Kidney (tissue), 22 donors: ENCODE measurements at places on chromosomes 16 and 17. TPM values are rescaled to one million over a fixed set of nuclear protein-coding genes. Genes with fewer than 3 reads are reported as not detected.

Gene NPIPA5
- total RNA-seq, result 11.0 TPM

Gene FOXL1
- total RNA-seq, result 2.0 TPM

Gene MYL4
- not detected for total RNA-seq

GRCh38 chr16:47888142-47888541, 267.7 kb downstream of the ABCC12 start:
- H3K36me3 ChIP-seq, result no peaks in the 10 kb centered on the region
- no peak overlapping the region for H3K27ac ChIP-seq
- H3K4me1 ChIP-seq, result no peaks in the 10 kb centered on the region

GRCh38 chr17:17275971-17276370, 5.1 kb downstream of the COPS3 start:
- peaks cover 4% of the 10 kb centered on the region for H3K4me1 ChIP-seq
- no peak overlapping the region for H3K4me3 ChIP-seq
- no peaks in the 10 kb centered on the region for H3K27me3 ChIP-seq

- no peaks in the 10 kb centered on the region for H3K27me3 ChIP-seq
- peak; percentile 13 for DNase-seq
- no peaks in the 10 kb centered on the region for H3K4me1 ChIP-seq
- no peaks in the 10 kb centered on the region for H3K36me3 ChIP-seq
- H3K4me3 ChIP-seq, result no peak overlapping the region
Observed at GRCh38 chr16:46428108-46429061, 192.8 kb downstream of the SHCBP1 start.

GRCh38 chr17:68296217-68297191, 5.2 kb downstream of the ARSG start:
- no peaks in the 10 kb centered on the region for H3K4me1 ChIP-seq
- peaks cover 6% of the 10 kb centered on the region for H3K27me3 ChIP-seq
- no peaks in the 10 kb centered on the region for H3K36me3 ChIP-seq
- DNase-seq, result no peak
- H3K27ac ChIP-seq, result no peak overlapping the region

GRCh38 chr17:35146214-35146833, 1.3 kb upstream of the UNC45B start:
- no peaks in the 10 kb centered on the region for H3K36me3 ChIP-seq
- no peaks in the 10 kb centered on the region for H3K4me1 ChIP-seq
- DNase-seq, result no peak
- no peak overlapping the region for H3K27ac ChIP-seq
- H3K27me3 ChIP-seq, result no peaks in the 10 kb centered on the region

DNA sequence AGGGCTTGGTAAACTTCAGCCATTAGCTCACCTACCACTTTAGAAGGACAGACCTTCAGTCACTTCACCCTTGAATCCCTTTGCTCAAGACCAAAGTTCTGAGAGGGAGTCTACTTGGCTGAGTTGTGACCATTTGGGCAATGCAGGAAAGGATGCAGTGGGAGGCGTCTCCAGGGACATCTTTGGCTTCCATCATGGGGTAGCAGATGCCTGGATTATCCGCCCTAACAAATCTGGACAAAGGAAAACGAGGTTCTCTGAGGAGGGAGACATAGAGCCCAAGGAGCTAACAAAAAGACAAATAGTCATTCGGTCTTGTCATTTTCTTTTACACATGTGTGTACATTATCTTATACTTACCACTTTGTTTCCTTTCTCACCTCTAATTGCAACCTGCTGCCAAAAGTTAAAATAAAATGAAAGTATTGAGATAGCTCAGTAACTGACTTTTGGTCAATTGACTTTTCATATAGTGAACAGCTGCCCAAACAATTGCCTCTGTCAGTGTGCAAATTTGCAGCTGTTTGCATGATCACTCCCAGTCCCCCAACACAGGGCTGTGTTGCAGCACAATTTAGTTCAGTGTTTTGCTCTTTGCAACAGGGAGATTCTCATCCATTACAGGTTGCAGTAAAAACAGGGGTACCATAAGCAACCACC, 108.9 kb upstream of the EEF2KMT start:
- no peak overlapping the region for H3K27ac ChIP-seq
- H3K4me1 ChIP-seq, result no peaks in the 10 kb centered on the region
- H3K36me3 ChIP-seq, result no peaks in the 10 kb centered on the region
- no peak for DNase-seq

DNA sequence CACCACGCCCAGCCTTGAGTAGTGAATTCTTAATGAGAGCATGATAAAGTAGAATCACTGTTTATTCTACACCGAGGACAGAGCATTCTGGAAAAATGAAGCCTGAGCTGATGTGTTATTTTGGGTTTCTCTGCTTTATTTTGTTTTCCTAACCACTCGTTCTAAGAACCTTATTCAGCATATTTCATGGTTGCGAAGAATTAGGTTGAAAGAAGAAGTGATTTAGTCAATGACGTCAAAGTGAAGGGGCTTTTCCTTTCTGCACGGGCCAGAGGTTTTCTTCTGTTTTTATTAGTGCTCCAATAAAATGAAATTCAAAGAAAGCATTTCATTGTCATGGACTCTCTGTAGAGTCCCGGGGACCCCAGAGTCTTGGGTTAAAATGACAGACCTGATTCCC, 178.5 kb downstream of the MAF start:
- H3K4me3 ChIP-seq, result no peak overlapping the region
- H3K36me3 ChIP-seq, result no peaks in the 10 kb centered on the region
- DNase-seq, result no peak
- H3K27me3 ChIP-seq, result no peaks in the 10 kb centered on the region
